ENCODE measurements at places on chromosomes 6 and 20.

- no peak for DNase-seq
These were observed 7.1 kb upstream of the DDO start for GRCh38 chr6:110422444-110422822.

- DNase-seq, result no peak
These were observed 77.6 kb downstream of the TRERF1 start for GRCh38 chr6:42374018-42374669.

DNA sequence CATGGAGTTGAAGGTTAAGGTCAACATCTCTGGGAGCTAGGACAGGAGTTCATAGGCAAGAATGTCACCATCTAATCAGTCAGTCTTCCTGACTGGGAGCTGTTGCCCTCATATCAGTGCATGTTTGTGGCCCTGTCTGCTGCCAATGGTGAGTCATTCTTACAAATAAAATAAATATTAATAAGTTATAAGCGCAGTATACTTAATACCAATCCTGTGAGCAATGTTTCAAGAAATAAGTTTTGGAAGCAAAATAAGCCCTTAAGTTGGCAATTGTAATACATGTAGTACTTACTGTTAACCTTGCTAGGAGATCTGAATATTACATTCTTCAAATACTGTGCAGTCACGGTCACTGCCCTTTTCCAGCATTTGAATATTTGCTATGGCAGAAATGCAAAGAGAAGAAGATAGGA lies 20.2 kb upstream of the MDGA1 start:
- DNase-seq, result peak; percentile 83

- DNase-seq, result peak; percentile 44
These were observed 2.4 kb upstream of the TBCC start for GRCh38 chr6:42748203-42748898.

- DNase-seq, result no peak
These were observed 87.6 kb downstream of the BTBD9 start for GRCh38 chr6:38552121-38552520.

Data from fibroblast of the aortic adventitia (primary cell).